ENCODE measurements at places on chromosomes 7 and 10.

DNA sequence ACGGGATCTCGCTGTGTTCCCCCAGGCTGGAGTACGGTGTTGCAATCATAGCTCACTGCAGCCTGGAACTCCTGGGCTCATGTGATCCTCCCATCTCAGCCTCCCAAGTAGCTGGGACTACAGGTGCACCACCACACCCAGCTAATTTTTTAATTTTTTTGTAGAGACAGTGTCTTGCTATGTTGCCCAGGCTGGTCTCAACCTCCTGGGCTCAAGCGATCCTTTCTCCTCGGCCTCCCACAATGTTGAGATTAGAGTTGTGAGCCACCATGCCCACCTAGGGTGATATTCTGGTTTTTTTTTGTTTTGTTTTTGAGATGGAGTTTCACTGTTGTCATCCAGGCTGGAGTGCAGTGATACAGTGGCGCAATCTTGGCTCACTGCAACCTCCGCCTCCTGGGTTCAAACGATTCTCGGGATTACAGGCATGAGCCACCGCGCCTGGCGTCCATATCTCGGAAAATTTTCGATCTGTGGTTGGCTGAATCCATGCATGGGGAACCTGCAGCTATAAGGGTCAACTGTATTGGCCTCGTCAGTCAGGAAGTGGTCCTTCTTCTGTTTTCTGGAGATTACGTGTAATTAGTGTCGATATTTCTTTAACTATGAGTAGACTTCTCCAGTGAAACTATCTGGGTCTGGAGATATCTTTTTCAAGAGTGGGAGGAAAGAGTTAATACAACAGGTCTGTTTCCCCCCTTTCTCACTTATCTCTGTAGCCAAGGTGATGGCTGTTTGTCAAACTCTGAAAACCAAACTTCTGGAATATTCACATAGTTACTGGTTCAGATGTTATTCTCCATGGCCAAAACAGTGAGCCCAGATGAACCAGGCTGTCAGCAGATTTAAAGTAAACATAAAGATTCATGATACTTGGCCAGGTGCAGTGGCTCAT, 21.0 kb upstream of the FIS1 start:
- no peak for DNase-seq

DNA sequence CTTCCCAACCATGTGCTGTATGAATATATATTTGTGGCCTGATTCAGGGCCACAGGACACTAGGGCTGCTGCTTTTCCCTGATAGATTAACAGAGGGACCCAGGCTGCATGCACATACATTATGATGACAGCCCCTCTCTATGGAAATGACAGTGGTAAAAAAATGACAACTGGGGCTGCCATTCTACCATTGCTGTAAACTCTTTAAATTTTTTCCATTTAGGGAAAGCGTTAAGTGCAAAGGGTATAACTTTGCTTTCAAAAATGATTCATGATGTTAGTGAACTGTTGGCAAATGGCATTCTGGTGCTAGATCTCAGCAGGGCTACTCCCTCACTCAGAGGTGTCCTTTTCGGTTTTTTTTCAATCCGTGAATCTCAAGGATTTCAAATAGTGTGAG, 4.2 kb downstream of the CTBP2 start:
- no peak for DNase-seq

DNA sequence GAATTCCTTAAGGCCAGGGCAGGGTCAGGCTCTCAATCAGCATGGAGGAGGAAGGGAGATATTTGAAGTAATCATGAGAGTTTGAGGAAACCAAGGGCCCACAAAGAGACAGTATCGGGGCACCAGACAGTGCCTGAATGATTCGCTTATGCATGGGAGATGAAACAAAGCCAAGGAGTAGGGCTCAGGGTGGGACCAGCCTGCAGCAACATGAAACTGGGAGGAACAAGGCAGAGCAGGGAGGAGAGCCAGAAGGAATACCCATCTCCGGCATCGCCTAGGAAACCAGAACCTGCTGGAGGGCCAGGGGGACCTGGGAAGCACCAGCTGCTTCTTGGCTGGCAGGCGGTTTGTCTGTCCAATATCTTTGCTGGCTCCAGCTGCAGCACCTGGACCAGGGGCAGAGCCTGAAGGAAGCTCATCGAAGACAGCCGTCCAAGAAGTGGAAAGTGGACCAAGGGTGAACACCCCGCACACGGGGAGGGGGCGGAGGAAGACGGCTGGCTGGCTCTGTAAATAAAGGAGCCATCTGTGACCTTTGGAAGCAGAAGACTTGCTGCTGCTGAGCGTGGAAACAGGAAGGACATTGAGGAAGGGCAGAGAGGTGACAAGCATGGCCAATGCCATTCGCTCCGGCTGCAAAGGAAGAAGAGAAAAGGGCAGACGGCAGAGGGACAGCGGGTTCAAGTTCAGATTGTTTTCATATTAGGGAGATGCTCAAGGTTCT, 34.4 kb upstream of the ECHDC3 start:
- DNase-seq, result no peak

- DNase-seq, result no peak
Observed at GRCh38 chr7:95213809-95214492, 110.4 kb downstream of the PON1 start.

- DNase-seq, result no peak
Observed at GRCh38 chr10:14555807-14556206, 218.9 kb downstream of the FAM107B start.

GRCh38 chr7:151511946-151512345, 7.7 kb downstream of the RHEB start:
- DNase-seq, result no peak

- DNase-seq, result no peak
Observed at GRCh38 chr7:41828911-41829310, 126.0 kb upstream of the INHBA start.

- peak; percentile 62 for DNase-seq
Observed at GRCh38 chr7:32890010-32890792, 1.4 kb downstream of the KBTBD2 start.

GRCh38 chr7:29770371-29770770, 35.9 kb upstream of the WIPF3 start:
- DNase-seq, result no peak

GRCh38 chr7:79244482-79244881, 209.0 kb downstream of the MAGI2 start:
- no peak for DNase-seq

GRCh38 chr7:152663931-152664330, 12.0 kb downstream of the XRCC2 start:
- no peak for DNase-seq

- DNase-seq, result peak; percentile 1
Observed at GRCh38 chr10:98295907-98296306, 27.9 kb upstream of the LOXL4 start.

DNA sequence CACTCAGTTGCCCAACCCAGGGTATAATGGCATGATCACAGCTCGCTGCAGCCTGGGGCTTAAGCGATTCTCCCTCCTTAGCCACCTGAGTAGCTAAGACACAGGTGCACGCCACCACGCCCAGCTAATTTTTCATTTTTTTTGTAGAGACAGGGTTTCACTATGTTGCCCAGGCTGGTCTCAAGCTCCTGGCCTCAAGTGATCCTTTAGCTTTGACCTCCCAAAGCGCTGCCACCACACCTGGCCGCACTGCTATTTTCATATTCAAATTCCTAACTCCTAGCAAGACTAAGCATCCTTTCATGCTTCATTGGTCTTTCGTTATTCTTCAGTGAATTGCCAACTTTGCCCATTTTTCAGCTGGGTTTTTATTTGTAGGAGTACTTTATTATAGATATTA, 30.4 kb upstream of the DAGLB start:
- no peak for DNase-seq

- DNase-seq, result peak; percentile 16
Observed at GRCh38 chr10:98170249-98171117, 36.0 kb downstream of the R3HCC1L start.

- DNase-seq, result no peak
Observed at GRCh38 chr7:155163696-155164095, 93.6 kb downstream of the HTR5A start.

DNA sequence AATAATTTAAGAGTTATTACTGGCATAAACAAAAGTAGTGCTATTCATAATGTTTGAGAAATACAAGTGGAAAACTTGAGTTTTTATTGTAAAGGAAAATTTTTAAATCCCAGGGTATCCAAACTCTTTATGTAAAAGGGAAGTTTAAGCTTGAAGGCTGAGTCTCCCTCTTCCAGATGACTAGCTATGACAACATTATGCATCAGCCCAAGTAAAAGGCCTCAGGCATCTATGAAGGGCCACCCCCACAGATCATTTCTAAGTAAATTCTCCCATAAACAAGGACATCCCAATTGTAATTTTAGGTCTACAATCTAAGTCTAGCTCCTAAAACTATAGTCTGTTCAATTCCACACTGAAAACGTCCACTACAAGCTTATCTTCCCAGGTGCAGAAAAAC, 166.2 kb upstream of the STEAP1 start:
- DNase-seq, result no peak

DNA sequence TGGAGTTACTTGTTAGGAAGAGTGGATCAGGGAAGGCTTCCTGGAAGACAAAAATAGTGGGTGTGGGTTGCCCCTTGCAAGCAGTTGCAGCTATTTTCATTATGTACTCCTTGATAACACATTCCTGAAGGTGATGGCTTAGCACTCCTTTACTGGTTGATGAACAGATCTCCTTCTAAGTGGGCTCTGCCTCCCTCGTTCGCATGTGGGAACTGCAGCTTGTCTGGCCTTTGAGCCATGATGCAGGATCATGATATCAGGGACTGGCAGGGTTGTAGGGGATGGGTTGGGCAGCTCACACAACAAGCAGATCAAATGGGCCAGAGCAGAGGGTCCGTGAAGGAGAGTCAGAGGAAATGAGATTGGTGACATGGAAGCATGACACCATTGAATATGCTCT, 28.8 kb upstream of the LRRC4 start:
- no peak for DNase-seq

GRCh38 chr10:5976512-5977470, 552 bp downstream of the IL15RA start:
- DNase-seq, result no peak

GRCh38 chr10:72416661-72417060, 61.9 kb upstream of the DNAJB12 start:
- no peak for DNase-seq

- peak; percentile 82 for DNase-seq
Observed at GRCh38 chr7:138245682-138246081, 169.4 kb downstream of the AKR1D1 start.

GRCh38 chr7:145104400-145104799, 268.5 kb upstream of the TPK1 start:
- DNase-seq, result no peak

DNA sequence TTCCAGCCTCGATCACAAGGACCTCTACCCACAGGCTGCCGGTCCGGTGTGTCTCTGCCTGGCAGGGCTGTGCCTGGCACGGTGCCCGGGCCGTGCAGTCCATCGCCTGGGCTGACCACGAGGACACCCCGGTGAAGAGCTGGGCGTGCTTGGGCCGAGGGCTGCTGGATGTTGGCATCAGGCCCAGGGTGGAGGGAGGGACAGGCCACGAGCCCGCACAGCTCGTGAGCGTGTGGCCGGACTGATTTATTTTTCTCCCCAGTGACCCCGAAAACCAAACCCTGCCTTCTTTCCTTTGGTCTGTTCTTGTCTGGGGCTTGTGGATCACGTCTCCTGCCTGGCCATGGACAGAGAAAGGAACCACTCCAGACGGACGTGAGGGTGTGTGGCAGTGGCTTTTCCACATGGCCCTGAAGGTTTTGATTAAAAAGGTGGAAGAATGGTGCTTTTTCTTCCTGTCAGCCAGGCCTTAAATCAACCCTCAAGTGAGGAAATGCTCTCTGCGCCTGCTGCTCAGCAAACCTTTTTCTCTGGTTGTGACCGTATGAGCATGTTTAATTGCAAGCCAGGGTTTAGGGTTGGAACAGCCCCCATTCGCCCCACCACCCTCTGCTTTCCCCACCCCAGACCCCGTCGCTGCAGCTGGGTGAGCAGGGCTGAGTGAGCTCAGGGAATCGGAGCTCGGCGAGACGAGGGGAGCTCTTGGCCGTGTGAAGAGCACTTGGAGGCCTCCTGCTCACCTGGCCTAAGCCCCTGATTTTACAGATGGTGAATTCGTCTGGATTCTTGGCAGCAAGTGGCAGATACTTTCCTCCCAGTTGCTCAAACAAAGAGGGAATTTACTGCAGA, 130.1 kb downstream of the RGS10 start:
- DNase-seq, result peak; percentile 71

- DNase-seq, result no peak
Observed at GRCh38 chr7:10998996-10999757, 25.5 kb downstream of the PHF14 start.

DNA sequence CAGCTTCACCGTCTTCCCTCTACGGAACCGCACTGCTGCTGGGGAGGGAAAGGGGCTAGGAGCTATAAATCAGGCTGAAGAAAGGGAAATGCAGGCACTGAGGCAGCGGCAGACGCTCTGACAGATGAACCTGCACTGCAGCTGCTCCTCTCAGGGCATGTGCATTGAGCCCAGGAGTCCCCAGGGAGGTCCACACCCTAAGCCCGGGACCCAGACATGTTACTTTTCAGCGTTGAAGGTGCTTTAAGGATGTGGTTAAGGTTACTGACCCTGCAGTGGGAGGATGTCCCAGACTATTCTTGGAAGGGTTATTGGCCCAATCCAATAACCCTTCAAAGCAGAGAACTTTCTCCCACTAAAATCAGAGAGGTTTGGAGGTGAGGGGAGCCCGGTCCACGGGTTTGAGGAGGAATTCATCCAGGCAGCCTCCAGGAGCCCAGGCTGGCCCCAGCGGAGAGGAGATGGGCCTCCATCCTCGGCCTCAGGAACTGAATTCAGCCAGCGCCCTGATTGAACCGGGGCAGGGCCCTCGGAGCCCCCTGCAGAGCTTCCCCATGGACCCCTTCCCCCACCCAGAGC, 75.4 kb downstream of the ADARB2 start:
- no peak for DNase-seq

All from NCI-H1092 treated with DMSO at 0.1 percent for 48 hours (cell line).